ENCODE measurements at places on chromosomes 16 and 17.
A peak's percentile ranks its signal among the peaks of the same experiment; 100 is the strongest.

GRCh38 chr17:56152874-56153602, at the start of gene ANKFN1:
Gene ANKFN1 (plus strand): TSS chr17:56153475. CDS start chr17:56212668, 59,193 bp downstream.
- no peak for DNase-seq

DNA sequence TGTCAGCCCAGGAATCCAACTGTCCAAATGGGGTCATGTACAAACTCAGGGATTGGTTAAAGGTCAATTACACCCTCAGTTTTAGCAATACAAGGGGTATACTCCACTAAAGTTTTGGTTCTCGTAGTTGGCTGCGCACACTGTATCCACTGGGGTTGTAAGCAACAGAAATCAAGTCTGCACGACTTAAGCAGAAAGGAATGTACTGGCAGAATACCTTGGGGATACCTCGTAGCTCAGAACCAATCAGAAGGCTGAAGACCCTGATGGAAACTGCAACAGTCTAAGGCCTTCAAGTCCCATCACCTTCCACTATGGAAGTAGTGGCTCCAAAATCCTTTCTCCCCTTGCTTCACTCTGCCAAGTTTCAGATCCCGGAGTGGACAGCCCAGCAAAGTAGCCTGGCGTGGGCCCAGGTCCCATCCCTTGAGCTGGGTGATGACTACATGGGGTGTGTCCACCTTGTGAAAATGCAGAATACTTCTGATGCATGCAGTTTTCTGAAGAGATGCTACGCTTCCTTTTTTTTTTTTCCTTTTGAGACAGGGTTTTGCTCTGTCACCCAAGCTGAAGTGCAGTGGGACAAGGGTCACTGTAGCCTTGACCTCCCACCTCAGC, 21.1 kb upstream of the RPH3AL start:
- DNase-seq: no peak

DNA sequence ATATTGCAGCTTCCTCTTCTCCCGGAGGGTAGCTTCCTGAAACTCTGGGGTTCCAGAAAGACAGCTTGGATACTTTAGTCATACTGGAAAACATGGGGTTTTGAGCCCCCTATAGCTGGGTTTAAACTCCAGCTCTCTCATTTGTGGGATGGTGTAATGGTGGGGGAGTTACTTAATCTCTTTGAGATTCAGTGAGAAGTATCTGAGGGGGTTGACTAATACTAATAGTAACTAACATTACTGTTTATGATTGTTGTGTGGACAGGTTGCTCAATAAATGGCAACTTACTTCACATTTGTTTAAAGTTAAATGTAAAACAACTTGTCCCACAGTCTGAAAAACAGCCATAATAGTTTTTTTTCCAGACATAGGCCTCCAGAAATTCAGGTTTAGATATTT, 5.1 kb upstream of the SUZ12 start:
- DNase-seq: no peak

- no peak for DNase-seq
Measured at GRCh38 chr16:89765292-89765830, 44.0 kb downstream of the ZNF276 start.

DNA sequence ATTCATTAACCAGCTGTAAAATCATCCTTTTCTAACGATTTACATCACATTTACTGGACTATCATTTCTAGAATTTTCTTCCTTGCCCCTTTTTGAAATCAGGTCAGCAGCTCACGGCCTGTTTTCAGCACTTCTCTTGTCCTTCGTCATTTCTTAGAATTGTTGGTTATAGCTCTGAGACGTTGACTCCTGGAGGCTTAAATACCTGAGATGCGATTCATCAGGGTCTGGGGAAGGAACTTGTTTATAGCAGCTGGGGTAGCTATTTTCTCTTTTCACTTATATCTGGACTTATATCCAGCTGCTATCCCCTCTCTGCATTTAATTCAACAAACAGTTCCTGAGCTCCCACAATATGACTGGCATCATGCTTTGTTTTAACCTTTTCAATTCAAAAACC, 338.7 kb upstream of the TNRC6C start:
- DNase-seq: no peak

GRCh38 chr16:19354371-19354770, 63.3 kb upstream of the TMC5 start:
- DNase-seq: no peak

GRCh38 chr17:7014261-7014994, 2.0 kb downstream of the RNASEK start:
- peak; percentile 89 for DNase-seq

- no peak for DNase-seq
Measured at GRCh38 chr17:29593591-29594518, 923 bp downstream of the ANKRD13B start.

DNA sequence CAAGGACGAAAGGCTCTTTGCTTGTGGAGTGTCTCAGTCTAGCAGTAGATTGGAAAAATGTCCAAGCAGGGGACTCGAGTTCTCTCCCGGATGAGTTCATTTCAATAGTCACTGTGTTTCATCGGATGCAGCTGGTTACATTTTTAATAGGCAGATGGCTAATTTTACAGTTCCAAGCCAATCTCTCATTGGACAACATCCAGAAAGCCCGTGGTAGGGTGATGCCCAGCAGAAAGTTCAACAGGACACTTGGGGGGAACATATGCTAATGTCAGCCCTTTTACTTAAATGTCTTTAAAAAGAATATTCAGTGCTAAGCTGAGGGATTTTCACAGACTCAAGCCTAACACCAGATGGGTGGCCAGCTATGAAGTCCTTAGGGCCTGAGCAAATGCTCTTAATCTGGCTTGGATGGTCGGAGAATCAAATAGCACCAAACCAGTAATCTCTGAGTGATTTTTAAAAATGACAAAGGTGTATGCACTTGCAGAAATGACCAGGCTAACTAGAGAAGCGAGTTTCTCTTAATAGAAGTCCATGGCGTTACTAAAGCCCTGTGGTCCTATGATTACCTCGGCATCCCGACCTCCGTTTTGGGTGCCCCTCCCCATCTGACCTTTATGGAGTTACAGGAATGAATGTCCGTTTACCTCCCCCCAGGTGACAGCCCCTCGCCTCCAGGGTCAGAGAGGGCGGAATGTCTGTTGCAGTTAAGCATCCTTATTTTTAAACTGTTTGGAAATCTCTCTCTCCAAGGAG, 289.2 kb upstream of the SALL1 start:
- no peak for DNase-seq

- no peak for DNase-seq
Measured at GRCh38 chr17:40151414-40151963, 11.2 kb downstream of the CASC3 start.

DNA sequence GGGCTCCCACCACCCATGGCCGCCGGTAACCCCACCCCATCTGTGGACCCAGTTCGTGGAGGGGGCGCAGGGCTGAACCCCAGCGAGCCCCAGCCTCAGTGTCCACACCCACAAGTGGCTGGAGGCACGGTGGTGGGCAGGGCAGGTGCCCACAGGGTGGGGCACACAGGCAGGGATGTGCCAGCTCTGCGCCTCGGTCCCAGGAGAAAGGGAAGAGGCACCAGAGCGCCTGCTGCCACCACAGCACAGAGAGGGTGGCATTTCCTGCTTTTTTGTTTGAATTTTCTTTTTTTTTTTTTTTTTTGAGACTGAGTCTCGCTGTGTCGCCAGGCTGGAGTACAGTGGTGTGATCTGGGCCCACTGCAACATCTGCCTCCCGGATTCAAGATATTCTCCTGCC, 19.0 kb downstream of the ZFPM1 start:
- DNase-seq: no peak

DNA sequence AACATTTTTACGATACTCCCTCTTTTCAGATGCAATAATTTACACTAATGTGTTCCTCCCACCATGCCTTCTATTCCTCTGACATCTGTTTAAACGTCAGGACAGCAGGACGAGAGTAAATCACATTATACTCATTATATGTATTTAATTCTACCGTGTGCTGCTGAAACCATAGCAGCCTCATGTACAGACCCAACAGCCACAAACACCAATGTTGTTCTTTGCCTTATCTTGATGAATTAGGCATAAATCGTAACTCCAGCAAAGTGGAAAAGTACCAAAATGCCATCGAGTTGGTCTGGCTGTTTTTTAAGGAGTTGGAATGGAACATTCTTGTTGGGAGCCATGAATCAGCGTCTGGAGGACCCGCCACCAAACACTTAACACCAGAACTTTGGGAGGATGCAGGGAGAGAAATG, 82.9 kb upstream of the FOXF1 start:
- DNase-seq: no peak

- DNase-seq: no peak
Measured at GRCh38 chr17:40722241-40722640, 18.7 kb upstream of the KRT24 start.

GRCh38 chr17:20116683-20117309, 107.6 kb downstream of the SPECC1 start:
- DNase-seq: peak; percentile 14

DNA sequence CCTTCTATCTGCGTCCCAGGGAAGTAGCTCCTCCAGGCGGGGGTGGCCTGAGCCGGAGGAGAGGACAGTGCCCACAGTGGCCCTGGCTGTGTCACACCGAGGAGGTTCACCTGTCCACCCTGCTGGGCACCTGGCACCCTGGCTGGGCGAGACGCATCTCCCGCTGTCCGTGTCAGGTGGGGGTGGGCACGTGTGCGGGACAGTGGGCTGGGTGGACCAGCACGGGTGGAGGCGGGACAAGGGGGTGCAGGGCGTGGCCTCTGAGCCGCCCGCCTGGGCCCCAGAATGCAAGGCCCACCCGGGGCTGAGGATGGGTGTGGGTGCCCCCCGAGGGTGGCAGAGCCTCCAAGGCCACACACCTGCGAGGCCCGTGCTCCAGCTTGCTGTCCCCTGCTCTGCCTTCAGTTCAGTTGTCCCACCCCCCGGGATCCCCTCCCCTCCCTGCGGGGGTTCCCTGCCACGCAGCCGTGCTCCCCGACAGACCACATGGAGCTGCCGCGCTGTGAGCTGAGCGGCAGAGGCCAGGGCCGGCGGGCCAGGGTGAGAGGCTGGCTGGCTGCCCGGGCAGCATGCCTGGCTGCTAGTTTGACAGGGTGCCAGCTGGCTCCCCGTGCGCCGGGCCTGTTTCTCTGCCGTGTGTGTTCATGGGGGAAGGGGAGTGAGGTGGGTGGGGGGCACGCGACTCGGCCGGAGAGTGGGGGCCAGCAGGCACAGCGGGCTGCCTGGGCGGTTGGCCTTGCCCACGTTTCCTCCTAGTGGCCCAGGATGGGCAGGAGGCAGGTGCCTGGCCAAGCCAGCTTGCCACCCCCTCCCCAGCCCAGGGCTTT, 33.9 kb downstream of the BAHCC1 start:
- DNase-seq: no peak

- DNase-seq: no peak
Measured at GRCh38 chr17:72401883-72402726, 281.3 kb downstream of the SOX9 start.

DNA sequence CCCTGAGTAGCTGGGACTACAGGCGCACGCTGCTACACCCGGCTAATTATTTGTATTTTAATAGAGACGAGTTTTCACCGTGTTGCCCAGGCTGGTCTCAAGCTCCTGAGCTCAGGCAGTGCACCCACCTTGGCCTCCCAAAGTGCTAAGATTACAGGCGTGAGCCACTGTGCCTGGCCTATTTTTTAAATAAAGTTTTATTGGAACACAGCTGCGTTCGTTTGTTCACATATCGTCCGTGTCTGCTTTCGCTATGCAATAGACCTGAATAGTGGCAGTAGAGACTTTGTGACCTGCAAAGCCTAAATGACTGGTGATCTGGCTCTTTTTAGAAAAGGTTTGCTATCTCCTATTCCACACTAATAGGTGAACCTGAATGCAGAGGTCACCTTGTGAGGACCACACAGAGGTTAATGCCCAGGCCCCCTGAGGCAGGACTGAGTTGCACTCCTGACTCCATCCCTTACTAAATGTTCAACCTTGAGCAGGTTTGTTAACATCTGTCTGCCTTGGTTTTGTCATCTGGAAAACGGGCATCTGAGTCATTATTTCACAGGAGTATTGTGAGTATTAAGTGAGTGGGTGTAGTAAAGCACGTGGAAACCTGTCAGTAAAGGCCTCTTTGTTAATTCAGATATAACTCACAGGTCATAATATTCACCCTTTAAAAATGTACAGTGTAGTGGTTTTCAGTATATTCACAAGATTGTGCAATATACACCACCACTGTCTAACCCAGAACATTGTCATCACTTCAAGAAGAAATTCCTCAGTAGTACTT, 157.5 kb upstream of the CACNG5 start:
- no peak for DNase-seq

DNA sequence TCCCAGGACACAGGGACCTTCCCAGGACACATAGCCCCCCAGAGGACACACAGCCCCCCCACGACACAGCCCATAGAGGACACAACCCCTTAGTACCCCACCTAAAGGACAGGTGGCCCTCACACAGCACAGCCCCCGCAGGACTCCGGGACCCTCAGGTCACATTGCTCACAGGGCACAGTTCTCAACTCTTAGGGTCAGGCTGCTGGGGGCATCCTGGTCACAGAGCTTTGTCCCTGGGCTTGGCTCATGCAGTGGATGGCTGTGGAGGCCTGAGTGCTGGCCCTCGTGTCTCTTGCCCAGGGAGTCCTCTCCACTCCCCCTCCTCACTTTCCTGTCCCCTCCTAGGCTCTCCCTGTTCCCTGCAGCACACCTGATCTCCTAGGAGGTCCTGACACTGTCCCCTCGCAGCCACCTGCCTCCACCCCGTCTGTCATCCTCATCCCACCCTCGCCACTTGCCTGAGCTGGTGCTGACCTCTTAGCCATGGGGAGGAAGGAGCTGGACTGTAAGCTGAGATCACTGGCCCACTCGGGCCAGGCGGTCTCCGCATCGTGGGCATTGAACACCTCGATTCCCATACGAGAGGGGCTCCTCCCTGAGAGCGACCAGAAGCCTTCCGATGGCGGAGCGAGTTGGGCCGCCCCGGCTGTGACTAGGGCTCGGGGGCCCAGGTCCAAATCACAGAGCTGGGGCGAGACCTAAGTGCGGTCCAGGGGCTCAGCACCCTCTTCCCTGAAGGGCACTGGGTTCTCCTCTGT, 1.4 kb upstream of the WDR45B start:
- DNase-seq: no peak
